ENCODE measurements at places on chromosomes 2 and 18.

- no peak for DNase-seq
Observed at GRCh38 chr2:152661076-152661475, 56.2 kb downstream of the PRPF40A start.

DNA sequence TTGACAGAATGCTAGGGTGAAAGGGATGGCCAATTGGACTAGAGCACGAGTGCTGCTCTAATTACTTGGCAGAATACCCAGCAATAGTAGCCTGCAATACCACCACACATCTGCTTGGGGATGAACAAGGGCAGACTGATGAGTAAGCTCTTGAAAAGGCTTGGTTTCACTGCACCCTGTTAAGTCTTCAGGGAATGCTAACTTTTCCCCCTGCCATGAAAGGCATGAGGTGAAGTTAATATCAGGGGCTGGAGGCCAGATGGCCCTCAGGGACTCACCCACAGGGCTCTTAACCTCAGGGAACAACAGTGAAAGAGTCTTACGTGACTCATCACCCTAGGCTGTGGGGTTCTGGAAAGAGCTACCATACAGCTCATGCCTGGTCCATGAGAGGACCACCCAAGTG, 51.7 kb upstream of the MYL1 start:
- no peak for DNase-seq

- DNase-seq, result no peak
Observed at GRCh38 chr2:241673797-241674725, 12.6 kb downstream of the DTYMK start.

DNA sequence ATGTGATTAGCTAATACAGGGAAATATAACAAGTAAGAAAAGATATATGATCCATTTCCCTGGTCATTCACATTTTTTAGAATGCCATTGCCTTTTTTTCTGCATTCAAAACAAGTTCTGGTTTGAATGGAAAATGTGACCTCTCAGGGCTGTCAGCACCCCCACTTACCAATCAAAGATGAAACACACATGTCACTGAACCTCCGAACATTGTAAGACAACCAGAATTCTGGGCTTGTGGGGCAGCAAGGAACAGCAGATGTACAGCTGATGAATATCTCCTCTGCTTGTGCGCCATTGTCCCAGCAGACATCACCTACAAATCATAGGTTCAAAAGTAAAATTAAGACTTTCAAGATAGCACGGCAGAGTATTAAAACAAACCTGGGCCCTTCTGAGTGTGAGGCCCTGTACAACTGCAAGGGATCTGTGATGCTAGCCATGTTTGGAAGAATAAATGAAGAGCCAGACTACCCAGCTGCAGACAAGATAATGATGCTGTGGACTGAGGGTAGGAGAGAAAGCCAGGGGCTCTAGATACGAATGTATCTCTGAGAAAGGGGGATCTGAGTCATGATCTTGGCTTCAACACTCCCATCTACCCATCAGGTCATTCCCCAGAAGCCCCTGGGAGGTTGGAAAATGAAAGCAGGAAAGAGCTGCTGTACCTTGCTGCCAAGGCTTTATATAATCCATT, 108.7 kb upstream of the SERTAD2 start:
- DNase-seq, result no peak

DNA sequence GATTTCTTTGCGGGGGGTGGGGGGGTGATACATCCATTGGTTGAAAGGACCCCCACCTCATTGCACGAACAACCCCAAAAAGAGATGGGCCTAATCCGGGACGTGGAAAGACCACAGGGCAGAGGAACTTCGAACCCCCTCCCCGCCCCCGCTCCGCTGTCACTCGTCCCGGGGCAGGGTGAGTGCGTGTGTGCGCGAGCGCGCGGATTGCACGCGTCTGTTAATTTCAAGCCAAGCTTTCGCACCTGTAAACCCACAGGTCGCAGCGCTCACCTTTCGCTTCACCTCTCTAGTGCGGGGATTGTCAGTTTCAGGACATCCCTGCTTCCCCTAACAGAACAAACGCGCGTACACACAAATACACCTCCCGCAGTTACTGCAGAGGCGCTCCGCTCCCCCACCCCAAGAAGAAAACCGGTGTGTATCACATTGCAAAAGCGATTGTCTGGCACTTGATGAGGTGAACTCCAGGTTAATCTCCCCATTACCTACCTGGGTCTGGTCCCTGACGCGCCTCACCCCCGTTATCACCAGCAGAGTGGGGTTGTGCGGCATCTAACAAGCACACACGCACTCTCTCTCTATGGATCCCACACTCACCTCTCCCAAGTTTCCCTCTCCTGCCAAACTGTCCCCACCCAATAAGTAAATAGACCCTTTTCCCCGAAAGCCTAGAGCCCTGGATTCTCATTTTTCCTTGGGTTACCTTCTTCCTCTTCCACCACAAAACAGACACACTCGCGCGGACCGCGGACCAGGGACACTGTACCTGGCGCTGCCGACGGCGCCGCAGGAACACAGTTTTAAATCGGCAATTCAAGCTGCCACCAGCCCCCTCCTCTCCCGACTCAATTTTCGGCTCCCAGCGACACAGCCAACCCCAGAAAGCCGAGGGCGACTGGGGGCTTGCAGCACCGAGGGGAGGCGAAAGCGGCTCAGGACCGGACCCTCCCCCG, 1.0 kb downstream of the CYP26B1 start:
- no peak for DNase-seq

DNA sequence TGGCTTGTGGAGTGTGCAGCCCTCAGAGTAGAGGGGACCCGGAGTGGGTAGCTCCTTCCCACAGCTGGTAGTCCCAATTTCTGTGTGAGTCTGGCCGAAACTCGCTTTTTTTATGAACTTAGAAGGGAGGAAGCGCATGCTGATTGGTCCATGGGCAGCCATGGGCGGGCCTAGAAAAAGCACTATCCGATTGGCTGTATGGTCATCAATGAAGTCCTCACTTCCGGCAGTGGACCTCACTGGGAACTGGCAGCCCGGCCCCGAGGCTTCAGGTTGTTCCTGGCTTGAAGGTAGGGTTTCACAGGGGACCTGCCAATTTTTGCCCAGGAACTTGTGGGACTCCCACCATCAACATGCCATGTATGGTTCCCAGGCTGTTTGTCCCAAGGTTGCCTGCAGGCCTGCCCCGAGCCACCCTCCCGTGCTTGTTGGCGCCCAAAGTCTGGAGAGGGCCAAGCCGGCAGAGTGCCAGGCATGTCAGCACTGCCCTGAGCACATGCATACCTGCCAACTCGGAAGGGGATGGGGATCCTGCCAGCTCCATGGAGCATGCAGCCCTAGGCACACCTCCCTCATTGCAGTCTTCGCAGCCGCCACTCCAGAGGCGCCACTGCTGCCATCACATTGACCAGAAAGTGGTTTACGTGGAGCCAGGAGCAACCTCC, 98.5 kb downstream of the ATP9B start:
- DNase-seq, result no peak

- no peak for DNase-seq
Observed at GRCh38 chr2:68110102-68110501, 47.3 kb upstream of the C1D start.

DNA sequence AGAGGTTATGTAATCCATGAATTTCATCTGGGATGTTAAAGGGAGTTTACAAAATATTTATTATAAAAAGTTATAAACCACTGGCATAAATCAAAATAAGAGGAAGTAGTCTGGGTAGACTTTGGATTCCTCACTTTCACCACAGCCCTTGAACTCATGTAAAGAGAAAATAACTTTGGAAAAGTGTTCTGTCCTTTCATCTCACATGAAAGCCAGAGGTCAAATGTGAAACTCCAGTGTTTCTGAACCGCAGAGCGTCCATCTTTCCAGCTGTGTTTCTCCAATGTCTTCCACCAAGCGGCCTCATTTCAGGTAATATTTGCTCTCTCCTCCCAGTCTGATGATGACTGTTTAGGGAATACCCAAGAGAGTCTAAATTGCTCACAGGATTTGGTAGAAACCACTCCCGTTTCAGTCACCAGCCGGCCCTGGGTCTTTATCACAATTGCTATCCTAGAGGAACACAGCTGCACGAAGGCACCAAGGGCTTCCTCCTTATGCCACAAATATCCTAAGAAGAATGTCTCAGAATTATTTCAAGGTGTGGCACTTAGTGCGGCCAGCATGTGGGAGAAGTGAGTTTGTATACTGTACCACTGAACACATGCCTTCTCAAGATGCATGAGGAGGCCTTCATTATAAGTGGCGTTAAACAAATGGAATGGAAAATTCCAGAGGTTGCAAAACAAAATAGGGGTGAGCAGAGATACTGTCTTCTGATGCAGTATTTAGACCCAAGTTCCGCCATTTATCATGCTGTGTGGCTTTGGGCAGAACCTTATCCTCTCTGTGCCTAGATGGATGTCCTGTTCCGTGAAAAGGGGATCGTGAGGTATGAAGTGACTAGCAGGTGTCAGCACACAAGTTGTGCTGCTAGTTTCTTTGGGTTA, 63.8 kb downstream of the ACTR2 start:
- no peak for DNase-seq

GRCh38 chr2:177763531-177764265, 308.9 kb downstream of the PDE11A start:
- peak; percentile 78 for DNase-seq

DNA sequence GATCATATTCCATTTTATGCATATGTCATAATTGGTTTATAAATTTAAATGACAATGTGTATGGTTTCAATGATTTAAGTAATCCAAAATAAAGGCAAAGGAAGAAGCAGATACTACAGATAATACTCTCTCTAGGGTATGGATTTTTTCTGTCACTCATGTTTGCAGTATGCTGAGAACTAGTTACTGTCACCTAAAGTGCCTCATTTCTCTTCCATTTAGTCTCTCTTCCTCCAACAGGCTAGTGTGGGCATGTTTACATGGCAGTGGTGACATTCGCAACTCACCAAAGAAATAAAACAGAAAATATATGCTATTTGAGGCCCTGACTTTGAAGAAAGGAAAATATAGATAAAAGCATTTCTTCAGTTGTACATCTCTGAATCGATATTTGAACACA, 1460.4 kb upstream of the ZEB2 start:
- no peak for DNase-seq

DNA sequence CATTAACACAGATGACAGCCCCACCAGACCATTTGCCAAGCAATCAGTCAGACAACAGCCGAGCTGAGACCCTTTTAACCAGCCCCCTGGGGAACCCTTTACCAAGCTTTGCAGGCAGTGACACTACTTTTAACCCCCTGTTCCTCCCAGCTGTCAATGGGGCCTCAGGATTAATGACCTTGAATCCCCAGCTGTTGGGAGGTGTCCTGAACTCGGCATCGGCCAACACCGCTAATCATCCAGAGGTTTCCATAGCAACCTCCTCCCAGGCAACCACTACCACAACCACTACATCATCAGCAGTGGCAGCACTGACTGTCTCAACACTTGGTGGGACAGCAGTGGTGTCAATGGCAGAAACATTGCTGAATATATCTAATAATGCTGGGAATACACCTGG, 160.9 kb upstream of the EPC2 start:
- DNase-seq, result no peak

GRCh38 chr2:21438949-21439348, 315.2 kb downstream of the TDRD15 start:
- no peak for DNase-seq

DNA sequence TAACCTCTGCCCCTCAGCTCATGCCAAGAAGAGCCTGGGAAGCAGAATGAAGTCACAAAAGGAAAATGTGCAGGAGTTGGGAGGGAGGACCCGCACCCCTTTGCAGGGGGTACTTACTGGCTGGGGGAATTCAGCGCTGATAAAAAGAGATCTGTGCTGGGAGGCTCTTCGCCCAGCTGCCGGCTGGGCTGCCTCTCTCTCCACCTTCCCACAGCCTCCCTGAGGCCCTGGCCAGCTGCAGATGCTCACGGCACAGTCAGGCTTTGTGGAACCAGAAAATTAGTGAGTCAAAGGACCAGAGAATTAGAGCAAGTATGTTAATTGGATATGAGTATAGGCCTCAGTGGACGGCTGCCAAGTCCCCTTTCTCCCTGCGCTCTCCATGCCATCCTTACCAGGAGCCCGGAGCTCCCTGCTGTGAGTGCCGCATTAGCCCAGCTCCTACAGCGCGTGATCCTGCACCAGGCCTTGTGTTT, 181.7 kb upstream of the SH3BP4 start:
- DNase-seq, result no peak

- DNase-seq, result no peak
Observed at GRCh38 chr2:148577845-148578492, 66.6 kb upstream of the EPC2 start.

- no peak for DNase-seq
Observed at GRCh38 chr2:191970867-191971266, 124.0 kb upstream of the CAVIN2 start.

DNA sequence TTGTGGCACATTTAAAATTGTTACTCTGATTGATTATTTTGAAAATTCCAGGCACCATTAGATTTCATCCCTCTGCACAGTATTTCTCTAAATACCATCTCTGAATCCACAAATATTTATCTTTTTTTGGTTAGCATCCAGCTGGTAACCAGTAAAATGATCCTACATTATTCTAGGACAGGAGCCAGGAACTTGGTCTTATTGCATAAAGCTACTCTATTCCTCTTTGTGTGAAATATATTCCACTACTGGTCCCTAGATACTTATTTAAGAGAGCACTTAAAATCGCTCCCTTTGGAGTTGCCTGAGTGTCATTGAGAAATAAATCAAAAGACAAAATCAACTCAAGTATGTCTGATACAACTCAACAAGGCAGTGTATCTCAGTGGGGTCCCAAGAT, 7.4 kb upstream of the MBOAT2 start:
- DNase-seq, result no peak

- DNase-seq, result no peak
Observed at GRCh38 chr18:11074889-11075288, 74.5 kb downstream of the PIEZO2 start.

- DNase-seq, result no peak
Observed at GRCh38 chr2:28780496-28780895, 28.9 kb downstream of the PPP1CB start.

DNA sequence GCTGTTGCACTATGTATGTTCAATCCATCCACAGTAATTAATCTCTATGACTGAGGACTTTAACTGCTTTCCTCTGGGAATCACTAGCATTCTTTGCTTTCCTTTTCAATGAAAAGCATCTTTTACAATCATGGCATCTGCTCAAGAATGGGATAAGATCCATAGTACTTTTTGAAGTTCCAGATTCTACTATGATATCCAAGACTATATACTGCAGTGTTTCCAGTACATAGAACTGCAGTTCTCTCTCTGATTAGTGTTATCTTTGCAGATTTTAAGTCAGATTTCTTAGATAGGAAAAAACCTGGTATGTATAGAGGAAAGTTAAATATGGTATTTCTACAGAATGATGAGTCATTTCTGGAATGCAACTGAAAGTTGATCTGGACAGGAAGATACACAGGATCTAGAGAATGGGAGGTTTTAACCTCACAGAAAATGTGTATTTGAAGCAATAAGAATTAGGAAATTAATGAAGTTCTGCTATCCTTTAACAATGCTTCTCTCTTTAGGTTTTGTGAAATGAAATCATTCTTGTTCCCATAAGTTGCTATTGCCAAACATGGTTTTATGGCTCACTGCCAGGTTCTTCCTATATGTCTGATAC, 670.7 kb downstream of the ERBB4 start:
- no peak for DNase-seq

GRCh38 chr2:233288663-233289062, 19.0 kb upstream of the SAG start:
- no peak for DNase-seq
